ENCODE measurements at places on chromosomes 4 and X.

GRCh38 chr4:139164731-139165130, 12.3 kb downstream of the ELF2 start:
- DNase-seq: no peak

GRCh38 chr4:177367336-177367735, 57.7 kb downstream of the NEIL3 start:
- no peak for DNase-seq

- DNase-seq: no peak
These were observed 250.8 kb downstream of the ARHGAP24 start for GRCh38 chr4:85725721-85726170.

DNA sequence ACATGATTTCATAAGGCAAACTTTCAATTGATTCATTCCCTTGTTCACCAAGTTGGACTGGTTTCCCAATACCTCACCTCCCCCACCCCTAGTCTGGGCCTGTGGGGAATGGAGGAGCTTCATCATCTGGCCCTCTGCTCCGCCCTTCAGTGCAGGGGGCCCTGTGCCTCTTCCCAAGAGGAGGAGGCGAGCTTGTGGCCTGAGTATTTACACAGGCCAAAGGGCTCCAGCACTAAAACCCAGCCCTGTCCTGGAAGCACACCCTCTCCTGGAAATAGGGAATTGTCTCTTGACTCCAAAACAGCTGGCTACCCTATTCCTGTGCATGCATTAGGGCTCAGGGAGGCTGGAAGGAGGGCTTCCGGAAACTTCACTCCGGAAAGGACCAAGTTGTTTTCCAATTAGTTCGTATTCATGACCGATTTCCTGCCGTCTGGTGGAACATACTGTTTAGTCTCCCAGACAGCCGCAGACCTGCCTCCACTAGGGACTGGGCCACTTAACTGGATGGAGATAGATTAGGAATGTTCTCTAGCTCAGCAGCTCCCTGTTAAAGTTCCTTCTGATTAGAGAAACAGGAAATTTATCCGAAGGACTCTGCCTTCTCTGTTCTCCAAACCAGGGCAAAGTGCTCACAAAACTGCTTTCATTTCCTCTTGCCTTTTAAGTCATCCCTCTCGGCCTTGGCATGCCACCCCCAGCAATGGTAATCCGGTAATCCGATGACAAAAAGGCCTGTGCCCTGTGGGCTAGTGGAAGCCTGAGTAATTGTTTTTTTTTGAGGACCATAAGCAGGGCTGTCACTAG, 5.8 kb downstream of the SRPX2 start:
- peak; percentile 73 for DNase-seq
